ENCODE measurements at places on chromosomes 1 and 21.

GRCh38 chr1:209038316-209038715, 545.2 kb upstream of the CAMK1G start:
- no peak for DNase-seq

DNA sequence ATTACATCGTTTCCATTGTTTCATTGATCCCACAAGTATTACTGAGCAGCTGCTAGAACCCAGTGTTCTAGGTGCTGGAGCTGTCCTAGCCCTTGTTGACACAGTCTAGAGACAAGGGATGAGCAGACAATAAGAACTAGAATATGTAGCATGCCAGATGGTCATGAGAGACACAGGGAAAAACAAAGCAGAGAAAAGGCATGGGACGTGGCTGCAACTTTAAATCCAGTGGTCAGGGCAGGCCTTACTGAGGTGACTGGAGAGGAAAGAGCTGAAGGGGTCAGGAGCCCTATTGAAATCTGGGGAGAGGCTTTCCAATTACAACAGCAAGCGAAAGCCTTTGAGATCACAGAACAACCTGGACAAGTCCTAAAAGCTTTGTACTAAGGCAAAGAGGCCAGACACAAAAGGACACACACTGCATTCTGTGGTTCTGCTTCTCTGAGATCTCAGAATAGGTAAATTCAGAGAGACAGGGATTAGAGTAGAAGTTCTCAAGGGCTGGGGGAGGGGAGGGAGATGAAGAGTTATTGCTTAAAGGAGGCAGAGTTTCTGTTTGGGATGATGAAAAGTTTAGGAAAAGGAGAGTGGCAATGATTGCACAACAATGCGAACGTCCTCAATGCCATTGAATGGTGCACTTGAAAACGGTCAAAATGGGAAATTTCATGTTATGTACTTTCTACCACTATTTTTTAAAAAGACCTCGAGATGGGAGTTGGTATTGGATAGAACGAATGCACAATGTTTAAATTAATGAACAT, 467.4 kb upstream of the VAMP3 start:
- no peak for DNase-seq

DNA sequence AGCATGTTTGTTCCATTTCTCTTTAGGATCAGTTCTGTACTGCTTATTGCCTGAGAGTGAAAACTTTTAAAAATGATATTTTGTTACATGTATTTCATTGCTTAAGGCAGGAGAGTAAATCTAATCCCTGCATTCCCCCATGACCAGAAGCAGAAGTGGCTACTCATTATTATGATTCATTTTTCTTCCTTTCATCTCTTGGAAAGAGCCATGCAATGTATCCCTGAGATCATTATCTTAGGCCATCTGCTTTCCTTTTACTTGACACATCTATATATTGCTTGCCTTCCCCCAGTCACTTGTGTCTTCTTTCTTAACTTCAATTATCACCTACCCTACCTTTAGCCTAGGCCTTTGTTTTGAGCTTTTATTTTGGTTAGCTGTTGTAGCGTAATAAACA, 430.4 kb upstream of the CHRM3 start:
- DNase-seq: no peak

DNA sequence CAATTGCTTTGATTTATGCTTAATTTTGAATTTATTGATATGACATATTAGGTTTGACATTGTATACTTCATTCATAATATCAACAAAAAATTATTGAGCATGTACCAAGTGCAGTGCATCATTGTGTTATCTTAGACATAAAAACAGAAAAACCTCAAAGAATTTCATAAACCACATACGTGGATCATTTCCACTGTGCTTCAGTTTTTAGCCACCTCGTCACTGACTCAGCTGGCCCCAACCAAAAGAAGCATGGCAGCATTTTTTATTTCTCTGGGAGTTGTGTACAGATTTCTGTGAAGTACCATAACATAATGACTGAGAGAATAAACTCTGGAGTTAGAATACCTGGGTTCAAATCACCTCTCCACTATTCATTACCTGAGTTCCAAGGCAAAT, 95.6 kb upstream of the C1orf87 start:
- DNase-seq: no peak

DNA sequence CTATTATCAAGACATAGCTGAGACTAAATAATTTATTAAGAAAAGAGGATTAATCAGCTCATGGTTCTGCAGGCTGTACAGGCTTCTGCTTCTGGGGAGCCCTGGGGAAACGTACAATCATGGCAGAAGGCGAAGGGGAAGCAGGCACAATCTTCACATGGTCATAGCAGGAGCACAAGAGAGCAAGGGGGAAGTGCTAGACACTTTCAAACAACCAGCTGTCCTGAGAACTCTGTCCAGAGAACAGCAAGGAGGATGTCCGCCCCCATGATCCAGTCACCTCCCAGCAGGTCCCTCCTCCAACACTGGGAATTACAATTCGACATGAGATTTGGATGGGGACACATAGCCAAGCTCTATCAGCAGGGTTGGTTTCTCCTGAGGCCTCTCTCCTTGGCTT, 10.3 kb upstream of the SLC45A1 start:
- DNase-seq: no peak

DNA sequence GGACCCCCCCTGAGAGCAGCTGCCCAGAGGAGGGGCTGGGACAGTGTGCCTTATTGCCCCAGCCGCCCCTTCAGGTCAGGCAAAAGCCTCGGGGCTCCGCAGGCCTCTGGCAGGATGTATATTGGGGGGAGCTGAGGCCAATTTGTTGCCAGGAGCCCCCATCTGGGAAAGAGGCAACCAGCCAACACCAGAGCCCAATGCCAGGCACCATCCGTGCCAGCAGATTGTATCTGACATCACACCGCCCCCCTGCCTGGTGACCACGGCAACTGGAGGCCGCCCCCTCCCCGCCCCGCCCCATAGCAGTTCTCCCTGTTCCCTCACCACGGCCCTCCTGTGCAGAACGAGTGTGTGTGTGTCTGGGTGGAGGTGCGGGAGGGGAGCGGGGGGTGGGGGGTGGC, 3.6 kb upstream of the PLEKHG5 start:
- no peak for DNase-seq

- no peak for DNase-seq
Observed at GRCh38 chr21:41762753-41763152, 4.1 kb downstream of the RIPK4 start.

Data from activated T-helper 9 cell treated with anti-CD3 and anti-CD28 coated beads, Interleukin-2, amount 50 U/mL, for 16 hours (primary cell).